ENCODE measurements at places on chromosomes 2 and 18.

DNA sequence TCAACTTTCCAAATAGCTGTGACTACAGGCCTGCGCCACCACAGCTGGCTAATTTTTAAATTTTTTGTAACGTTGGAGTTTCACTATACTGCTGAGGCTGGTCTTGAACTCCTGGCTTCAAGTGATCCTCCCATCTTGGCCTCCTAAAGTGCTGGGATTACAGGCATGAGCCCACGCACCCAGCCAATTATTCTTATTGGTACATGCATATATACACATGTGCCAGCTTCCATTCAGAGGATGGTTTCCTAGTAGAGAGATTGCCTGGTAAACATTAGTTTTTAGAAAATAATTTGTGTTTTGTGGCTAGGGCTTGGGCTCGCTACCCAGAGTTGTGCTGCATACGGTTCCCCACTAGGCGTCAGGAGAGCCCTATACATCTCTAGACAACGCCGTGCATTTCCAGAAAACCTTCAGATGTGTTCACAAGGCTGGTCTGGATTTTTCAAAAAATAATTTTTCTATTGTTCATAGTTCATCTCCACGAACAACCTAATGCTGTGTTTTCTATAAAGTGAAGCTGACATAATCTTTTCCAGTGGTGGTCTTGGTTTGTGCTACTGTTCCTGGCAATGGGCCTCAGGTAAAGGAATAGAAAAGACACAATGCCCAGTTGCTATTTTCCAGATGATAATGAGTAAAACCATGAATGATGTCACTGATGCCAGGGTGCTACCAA is 14.6 kb upstream of the AFG3L2 start:
- DNase-seq = no peak

DNA sequence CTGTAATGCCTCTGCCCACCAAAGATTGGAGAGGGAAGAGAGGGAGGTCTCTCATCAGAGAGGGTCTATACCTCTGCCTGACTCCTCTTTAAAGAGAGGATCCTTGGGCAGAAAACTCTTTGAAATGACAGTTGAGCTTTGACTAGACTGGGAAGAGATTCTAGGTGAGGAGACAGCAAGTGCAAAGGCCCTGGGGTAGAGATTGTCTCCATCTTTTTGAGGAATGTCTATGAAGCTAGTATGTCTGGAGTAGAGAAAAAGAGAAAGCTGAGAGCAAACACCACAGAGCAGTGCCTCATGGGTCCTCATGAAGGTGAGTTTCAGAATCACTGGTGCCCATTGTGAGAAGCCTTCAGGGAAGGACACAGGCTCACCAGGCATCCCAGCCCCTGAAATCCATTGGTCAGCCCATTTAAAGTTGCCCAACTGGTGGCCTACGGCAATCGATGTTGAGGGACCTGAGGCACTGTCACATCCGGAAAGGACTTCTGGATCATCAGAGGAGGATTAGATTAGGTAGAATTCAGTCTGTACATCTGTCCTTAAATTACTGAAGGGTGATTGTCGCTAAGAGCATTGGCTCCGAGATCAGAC is 31.5 kb downstream of the LBH start:
- no peak for DNase-seq

- no peak for DNase-seq
These were observed 31.1 kb downstream of the SPATS2L start for GRCh38 chr2:200337621-200338020.

GRCh38 chr2:239018271-239019182 is 170.6 kb downstream of the TWIST2 start:
- DNase-seq = no peak

DNA sequence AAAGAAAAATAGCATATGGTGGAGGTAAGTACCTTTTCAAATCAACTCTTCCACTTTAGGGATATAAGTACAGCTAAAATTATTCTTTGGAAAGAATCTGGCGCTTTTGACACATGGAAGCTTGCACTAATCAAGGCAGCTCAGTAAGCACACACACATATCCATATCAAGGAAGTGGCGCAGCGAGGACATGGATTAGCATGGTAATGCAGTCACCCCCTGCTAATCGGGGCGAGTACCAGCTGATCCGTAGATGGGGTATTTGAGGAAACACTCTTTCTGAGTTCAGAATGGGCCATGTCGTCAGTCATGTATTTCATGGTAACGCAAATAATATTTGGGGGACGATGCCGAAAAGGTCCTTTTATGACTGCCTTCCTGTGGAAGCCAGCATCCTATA is 245.3 kb downstream of the GBX2 start:
- no peak for DNase-seq

DNA sequence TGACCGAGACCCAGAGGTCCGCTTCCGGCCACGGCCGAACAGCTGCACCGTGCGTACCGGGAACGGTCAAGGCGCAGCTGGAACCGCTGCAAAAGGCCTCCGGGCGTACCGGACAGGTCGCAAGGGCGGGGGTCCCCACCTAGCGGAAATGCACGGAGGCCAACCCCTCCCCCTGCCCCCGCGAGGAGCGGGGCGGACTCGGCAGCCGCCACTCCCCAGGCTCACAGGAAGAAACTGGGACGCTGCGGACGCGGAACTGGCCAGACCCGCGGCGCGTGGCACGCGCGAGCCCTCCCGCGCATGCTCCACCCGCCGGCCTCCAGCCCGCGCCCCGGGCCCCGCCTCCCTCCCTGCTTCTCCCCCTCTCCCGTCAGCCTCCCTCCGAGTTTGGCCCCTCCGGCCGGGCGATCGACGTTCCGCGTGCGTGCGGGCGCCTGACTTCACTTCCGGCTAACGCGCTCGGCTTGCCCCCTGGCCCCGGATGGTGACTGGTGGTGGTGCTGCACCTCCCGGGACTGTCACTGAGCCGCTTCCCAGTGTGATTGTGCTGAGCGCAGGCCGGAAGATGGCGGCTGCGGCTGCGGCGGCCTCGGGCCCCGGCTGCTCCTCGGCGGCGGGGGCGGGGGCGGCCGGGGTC is at the start of gene BIRC6:
Gene BIRC6, plus strand, starts transcription at position 343 of the 637 bp plus-strand sequence. Its CDS starts 139 bp downstream, at position 482.
- DNase-seq = peak; percentile 91

GRCh38 chr2:184141866-184142265 is 456.5 kb upstream of the ZNF804A start:
- no peak for DNase-seq

DNA sequence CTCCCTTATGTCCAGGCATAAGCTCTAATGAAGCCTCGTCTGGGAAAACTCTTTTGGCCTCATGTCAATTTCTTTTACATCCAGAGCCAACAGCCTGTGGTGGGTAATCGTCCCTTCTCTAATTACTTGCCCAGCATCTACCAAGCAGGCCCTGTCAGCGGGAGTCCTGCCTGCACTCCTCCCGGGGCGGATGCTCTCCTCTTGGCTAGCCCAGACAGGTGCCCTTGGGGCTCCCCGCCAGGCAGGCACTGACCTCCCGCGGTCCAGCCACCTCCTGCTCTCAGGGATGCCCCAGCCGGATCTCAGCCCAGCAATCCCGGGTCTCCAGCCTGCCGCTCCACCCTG is 74.2 kb downstream of the NCAPH start:
- no peak for DNase-seq

GRCh38 chr2:127108090-127108523 is 1.2 kb upstream of the BIN1 start:
- no peak for DNase-seq

- peak; percentile 55 for DNase-seq
These were observed 396.8 kb downstream of the NCKAP5 start for GRCh38 chr2:133171393-133172004.

GRCh38 chr18:8607776-8608742 is 1.2 kb upstream of the RAB12 start:
- DNase-seq = no peak

DNA sequence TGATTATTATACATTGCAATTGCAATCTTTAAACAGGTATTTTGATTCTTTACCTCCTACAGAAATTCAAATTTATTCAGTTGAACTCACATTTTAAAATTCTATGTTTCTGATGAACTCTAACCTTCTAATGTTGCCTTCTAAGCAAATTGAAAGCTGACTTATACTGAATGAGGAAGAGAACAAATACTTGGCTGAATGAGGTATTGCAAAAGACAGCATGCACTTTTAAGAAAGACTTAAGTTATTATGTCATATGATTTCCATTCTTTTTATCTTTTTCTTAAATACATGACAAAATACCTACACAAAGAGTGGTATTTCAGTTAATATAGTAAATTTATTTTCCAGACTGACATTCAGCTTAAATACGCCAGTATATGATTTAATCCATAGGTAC is 64.7 kb downstream of the FAM228A start:
- DNase-seq = no peak

DNA sequence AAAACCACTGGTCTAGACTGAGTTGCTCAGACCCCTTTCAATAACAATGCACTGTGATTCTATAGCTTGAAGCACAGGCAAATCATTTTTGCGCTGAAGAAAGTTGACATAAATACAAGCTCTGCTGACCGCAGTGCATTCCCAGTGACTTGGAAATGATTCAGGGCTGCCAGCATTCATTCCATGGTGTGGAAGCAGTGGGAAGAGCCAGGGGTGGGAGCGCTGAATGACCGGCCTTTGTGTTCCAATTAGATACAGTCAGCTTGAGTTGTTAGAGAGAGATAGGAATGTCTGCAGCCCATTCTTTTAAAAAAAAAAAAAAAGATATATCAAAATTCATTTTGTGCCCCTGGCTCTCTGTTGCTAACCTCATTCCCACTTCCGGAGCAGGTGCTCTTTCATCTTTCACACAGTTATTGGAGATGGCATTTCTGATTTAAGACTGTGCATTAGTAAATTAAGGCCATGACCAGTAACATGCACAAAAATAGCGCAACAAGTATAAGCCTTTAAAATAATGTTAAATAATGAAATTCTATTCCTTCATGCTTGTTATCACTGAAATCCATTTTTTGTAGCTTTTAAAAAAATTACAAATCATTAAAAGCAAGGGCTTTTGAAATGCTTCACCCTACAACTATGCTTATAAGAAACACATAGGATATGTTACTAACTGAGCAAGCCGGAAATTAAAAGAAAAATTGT is 59.4 kb upstream of the CTLA4 start:
- no peak for DNase-seq

DNA sequence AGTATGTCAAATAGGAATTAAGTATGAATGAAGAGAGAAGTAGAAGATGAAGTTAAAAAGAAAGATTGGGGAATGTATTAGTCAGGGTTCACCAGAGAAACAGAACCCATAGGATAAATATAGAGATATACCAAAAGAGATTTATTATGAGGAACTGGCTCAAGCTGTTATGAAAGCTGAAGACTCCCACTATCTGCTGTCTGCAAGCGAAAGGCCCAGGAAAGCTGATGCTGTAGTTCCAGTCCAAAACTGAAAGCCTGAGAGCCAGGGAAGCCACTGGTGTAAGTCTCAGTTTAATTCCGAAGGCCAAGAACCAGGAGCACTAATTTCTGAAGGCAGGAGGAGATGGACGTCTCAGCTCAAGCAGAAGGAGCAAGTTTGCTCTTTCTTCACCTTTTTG is 200.9 kb upstream of the FN1 start:
- DNase-seq = no peak

- no peak for DNase-seq
These were observed 256.3 kb upstream of the MYT1L start for GRCh38 chr2:2587354-2587753.

GRCh38 chr2:205768341-205768740 is 86.0 kb downstream of the NRP2 start:
- no peak for DNase-seq

DNA sequence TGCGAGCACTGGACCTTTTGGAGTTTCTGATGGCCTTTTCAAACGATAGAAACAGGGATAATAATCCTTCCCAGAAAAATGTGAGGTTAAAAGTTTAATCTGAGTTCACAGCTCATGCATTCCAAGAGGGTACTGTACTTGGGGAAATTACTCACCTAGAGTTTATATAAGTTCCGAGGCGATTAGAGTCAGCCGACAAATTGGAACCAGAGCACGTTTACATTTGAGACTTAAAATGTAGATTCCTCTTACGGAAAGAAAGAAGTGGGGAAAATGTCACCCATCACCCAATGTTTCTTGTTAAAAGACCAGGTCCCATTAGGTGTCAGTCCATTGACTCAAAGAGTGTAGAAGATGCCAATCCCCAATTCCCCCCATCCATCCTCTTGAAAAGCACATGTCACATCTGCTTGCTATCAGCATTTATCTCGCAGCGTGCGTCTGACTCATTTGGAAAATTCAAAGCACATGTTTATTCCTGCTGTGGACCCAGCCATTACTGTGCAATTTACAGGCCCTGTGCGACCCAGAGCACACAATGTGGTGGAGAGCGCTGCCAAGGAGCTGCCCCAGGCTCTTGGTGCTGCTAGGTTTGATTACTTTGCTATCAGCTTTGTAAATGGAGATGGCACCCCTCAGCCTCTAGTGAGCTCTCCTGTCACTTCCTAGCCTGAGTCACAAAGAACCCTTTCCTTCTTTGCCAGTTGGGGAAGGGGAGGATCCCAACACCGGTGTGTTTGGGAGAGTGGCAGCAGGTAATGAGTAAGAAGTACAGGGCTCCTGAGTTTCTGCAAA is 104.8 kb downstream of the COLEC12 start:
- no peak for DNase-seq

- no peak for DNase-seq
These were observed 116.3 kb downstream of the BCL11A start for GRCh38 chr2:60437080-60437696.

DNA sequence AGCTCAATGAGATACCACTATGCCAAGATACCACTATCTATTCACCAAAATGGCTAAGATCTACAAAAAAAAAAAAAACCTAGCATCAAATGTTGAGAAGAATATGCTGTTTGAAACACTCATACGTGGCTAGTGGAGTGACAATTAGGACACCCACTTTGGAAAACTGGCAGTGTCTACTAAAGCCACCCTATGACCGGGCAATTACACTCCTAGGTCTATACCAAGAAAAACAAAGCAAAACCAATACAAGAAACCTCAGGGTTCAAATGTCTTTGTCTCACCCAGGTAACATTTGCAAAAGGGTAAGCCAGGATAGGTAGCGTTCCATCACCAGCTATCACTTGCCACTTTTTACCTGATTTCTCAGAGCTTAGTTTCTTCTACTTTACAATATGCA is 123.6 kb upstream of the CAB39 start:
- no peak for DNase-seq

- no peak for DNase-seq
These were observed 202.7 kb upstream of the SLC14A2 start for GRCh38 chr18:45412577-45412976.

- no peak for DNase-seq
These were observed 156.1 kb downstream of the GREB1L start for GRCh38 chr18:21398121-21398520.

GRCh38 chr2:239824866-239825704 is 200.1 kb downstream of the NDUFA10 start:
- DNase-seq = no peak

DNA sequence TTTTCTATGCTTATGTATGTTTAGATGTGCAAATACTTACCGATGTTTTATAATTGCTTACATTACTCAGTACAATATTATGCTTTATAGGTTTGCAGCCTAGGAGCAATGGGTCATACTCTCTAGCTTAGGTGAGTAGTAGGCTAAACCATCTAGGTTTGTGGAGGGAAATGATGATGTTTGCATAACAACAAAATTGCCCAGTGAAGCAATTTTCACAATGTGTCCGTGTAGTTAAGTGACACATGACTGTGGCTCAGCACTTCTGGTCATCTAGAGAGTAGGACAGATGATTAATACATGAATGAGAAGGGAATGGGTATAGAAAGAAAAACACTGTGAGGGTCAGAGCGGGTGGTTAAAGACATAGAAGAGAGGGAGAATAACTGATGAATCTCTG is 2116.2 kb upstream of the PIK3C3 start:
- no peak for DNase-seq

- DNase-seq = no peak
These were observed 138.2 kb upstream of the PKDCC start for GRCh38 chr2:41909584-41909983.

- no peak for DNase-seq
These were observed 259.9 kb upstream of the THSD7B start for GRCh38 chr2:136505462-136505861.

- DNase-seq = peak; percentile 3
These were observed 525.1 kb upstream of the FAM98A start for GRCh38 chr2:34123996-34124785.

Measured in left renal pelvis (tissue), 4 donors.